ENCODE measurements at places on chromosomes 7 and 10.

DNA sequence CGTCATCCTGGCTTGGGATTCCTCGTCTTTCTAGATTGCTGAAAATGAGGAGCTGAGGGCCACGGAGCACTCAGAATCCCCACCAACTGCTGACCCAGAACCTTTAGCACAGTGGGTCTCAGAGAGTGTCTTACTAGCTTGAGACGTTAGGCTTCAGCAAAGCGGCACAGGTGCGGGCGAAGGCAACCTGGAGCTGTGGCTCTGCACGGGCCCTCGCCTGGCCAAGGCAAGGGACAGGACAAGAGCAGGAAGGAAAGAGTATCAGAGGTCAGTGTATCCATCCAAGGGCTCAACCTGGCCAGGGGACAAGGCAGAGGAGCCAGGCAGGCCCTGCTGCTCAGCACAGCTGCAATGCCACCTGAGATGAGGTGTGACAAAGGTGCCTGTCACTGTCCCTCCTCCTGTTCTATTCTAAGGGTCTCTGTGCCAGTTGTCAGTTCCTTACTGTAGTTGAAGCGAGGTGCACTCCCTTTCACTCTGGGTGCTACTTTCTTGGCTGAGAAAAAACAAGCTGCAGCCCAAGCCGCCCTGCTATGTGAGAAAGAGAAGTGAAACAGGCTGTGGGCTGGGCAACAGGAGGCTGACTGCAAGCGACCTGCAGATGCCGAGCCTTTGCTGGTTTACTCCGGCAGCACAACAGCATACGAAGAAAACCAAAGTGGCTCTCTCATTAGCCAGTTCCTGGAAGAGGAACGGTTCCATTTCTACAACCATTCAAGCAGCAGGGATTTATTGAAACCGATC lies 33.3 kb upstream of the KDM7A start:
- no peak for DNase-seq

DNA sequence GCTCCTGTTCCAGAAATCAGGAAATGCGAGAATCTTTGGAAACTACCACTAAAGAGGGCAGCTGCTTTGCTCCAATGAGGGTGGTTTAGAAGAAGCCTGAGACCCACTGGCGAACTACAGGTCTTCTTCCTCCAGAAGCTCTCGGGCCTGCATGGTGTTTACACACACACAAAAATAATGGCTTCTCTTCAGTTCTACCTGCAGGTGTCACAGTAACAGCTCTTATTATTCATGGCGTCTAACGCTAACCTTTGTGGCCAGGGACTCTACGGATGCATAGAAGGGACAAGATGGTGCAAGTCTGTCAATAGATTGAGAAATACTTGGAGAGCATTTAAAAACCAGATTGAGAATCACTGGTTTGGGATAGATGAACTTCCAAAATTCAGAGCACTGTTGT lies 22.4 kb downstream of the GPR141 start:
- DNase-seq = no peak

DNA sequence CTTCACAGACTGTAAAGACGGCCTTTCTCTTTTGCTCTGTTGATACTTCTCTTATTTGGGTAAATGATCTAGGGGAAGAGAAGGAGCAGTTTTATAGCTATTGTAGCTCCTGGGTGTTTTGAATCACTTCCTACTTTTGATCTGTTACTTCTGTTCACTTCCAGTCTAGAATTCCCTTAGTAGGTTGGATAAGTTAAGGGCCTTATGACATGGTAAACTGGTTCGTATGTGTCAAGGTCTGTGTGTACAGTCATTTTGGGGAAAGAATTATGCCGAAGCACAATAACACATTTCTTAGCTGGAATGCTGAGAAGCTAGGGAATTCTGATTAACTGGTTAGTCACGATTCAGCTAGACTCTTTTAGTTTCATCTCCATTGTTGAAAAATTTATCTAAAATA lies 8.1 kb downstream of the DENND10 start:
- no peak for DNase-seq

- DNase-seq = no peak
Measured at GRCh38 chr10:44008270-44008916, 359.7 kb upstream of the ZNF32 start.

GRCh38 chr7:36852017-36852416 lies 127.7 kb upstream of the AOAH start:
- DNase-seq = no peak

DNA sequence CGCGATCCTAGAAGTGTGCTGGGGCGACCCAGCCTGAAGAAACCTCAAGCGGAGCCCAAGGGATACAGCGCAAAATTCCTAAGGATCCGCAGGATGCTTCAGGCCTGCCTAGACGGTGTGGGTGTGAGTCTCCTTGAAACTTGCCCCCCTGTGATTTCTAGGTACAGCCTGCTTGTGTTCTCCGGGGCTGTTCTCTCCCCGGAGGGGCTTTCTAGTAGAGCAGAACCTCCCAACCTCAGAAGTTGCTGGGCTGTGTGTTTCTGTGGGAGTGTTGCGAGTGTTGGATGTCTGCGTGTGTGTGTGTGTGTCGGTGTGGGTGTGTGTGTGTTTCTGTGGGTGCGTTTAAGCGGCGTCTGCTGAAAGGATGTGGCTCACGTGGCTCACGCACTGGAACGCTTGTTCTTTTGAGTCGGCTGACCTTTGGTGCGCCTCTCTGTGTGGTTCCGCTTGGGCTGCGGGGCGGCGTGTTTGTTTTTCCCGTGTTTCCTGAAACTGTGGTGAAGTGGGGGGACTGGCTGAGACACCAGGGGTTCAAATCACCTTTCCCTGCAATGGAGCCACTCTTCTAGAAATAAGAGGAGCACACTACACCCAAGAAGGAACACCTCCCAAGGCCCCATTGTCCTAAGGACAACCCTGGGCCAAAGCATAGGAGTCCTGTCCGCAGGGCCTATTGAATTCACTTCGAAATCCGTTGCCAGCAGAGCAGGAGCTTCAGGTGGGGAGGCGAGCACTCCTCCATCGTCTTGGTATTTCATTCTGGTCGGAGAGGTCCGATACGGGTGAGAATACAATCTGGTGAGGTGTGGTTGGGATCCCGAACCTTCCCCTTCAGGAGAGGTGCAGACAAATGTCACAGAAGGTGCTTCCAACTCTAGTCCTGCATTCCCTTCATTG lies 25.1 kb upstream of the ZNF273 start:
- no peak for DNase-seq

Data from NCI-H1092 (cell line).